ENCODE measurements at places on chromosomes 12 and 14.

DNA sequence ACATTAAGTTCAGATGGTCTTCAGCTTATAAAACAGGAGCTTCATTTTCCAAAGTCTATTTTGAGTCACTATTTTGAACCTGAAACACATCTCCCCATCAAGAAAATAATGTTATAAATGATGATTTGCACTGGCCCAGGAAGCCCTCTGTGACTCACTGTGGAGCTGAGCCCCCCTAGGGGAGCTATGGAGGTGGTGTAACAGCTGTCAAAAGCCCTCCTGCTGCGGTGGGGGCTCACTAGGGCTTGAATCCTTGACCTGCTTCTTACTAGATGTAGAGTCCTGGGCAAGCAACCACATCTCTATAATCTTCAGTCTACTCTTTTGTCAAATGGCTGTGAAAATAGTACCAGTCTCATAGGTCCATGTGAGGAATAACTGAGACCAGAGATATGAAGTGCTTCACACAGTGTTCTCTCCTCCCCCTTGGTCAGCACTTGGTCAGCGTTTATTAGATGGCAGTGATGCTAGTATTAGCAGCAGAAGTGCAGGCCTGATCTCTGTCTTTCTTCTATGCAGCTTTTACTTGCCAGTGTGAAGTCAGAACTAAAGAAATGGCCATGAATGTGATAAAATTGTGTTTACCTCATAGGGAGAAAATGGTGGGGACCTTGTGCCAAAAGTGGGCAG, 83.4 kb downstream of the RTN1 start:
- DNase-seq, result no peak

- no peak for DNase-seq
These were observed 141.1 kb downstream of the NDUFA12 start for GRCh38 chr12:94862421-94862820.

GRCh38 chr12:98799822-98800221, 154.7 kb downstream of the APAF1 start:
- DNase-seq, result no peak

GRCh38 chr14:73463411-73463810, 5.1 kb upstream of the NUMB start:
- no peak for DNase-seq

DNA sequence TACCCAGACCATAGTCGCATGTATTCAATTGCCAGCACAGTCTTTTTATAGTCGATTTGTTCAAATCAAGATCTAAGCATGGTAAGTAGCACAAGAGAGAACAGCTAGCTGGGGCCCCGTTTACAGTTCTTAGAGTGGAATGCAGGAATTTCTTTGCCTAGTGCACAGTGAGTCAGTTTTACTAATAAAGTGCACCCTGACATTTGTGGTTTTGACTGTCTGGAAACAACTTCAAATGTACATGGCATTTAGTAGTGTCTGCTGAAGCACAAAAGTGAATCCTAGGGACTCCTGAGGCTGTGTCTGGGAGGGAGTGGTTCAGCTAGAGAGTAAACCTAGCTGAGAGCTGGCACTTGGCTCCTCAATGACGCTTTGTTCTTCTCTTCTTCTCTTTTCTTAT, 64.9 kb downstream of the TMX1 start:
- DNase-seq, result no peak

GRCh38 chr14:37673439-37673838, 78.0 kb downstream of the TTC6 start:
- no peak for DNase-seq

DNA sequence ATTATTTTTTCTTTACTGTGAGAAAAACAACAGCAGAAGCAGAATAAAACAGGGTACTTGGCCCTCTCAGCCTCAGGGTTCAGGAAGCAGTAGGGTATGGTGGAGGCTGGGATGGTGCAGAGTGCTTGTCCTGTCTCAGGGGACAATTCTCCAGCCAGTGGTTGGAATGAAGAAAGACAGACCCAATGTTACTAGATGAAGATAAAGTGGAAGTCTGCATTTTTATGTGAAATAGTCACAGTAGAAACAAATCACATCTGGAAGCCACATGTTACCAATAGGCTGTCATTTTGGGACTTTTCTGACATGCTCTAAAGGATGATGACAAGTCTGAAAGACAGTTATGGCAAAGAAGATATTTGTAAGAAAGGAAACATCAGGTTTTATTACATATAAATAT, 32.3 kb downstream of the PROX2 start:
- DNase-seq, result no peak

DNA sequence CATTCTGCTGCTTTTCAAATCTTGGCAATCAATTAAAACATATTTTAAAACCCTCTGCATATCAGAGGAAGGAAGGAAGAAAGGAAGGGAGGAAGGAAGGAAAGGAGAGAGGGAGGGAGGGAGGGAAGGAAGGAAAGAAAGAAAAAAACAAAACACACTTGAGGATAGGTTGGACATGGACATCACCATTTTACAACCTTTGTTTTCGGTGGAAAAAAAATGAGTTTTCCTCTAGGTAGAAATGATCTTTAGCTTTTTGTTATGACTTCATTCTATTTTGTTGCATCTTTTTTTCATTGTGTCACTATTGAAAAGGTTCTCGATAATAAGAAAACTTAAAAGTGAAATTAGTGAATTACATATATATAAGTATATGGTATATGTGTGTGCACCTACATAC, 522.9 kb downstream of the NOVA1 start:
- DNase-seq, result no peak

- DNase-seq, result no peak
These were observed 1.3 kb downstream of the ZC3H10 start for GRCh38 chr12:56119361-56119796.

- DNase-seq, result no peak
These were observed 5.3 kb upstream of the PSMD9 start for GRCh38 chr12:121883315-121883660.

Measured in NCI-H1436 treated with DMSO at 0.1 percent for 48 hours (cell line).